CD4-positive, alpha-beta T cell (primary cell): ENCODE measurements at places on chromosomes 1 and 21. TPM values are rescaled to one million over a fixed set of nuclear protein-coding genes. Genes with fewer than 3 reads are reported as not detected.
A peak's percentile ranks its signal among the peaks of the same experiment; 100 is the strongest.

GRCh38 chr1:198604975-198605374 is 33.9 kb upstream of the PTPRC start:
- DNase-seq = no peak
- no peaks in the 10 kb centered on the region for H3K36me3 ChIP-seq
- peaks cover 27% of the 10 kb centered on the region for H3K4me1 ChIP-seq
- no peak overlapping the region for H3K27ac ChIP-seq
- H3K27me3 ChIP-seq = no peaks in the 10 kb centered on the region
- no peak overlapping the region for H3K4me3 ChIP-seq

DNA sequence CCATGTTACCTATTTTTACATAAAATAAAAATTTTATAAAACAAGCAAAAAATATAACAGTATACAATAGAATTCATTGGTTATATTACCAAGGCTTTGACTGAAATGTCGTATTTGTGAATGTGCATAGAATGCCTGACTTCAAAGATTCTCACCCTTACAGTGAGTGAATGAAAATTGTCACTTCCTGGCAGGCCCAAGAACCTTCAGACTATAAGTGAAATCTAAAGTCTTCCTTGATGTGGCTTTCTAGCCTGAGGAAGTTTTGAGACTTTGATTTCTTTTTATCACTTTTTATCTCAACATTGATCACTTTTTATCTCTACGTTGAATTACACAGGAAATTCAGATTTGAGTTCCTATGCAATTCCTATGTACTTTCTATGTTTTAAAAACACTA is 104.7 kb upstream of the KIAA0040 start:
- no peak overlapping the region for H3K27ac ChIP-seq
- H3K36me3 ChIP-seq = no peaks in the 10 kb centered on the region
- no peak overlapping the region for H3K4me3 ChIP-seq
- no peak for DNase-seq
- H3K4me1 ChIP-seq = peaks cover 9% of the 10 kb centered on the region

Gene PGBD5
- not detected for total RNA-seq

DNA sequence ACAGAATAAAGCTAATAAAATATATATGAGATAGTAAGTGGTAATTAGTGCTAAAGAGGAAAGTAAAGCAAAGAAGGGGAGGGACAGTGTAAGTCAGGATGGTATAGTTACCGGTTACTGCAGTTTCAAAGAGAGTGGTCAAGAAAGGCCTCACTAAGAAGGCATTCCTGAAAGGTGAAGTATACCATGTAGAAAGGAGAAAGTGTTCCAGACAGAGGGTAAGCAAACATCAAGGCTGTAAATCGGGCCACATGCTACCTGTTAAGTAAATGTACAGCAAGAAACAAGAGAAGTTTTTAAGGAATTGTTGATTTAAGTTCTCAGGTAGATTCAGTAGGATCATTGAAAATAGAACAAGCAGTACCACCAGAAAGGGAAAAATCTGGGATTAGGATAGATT is 9.7 kb downstream of the DESI2 start:
- H3K27ac ChIP-seq = no peak overlapping the region
- no peaks in the 10 kb centered on the region for H3K27me3 ChIP-seq
- H3K4me3 ChIP-seq = no peak overlapping the region

Gene LAMC1
- total RNA-seq = not detected

- H3K4me3 ChIP-seq = no peak overlapping the region
- no peak for DNase-seq
- H3K36me3 ChIP-seq = no peaks in the 10 kb centered on the region
- no peak overlapping the region for H3K27ac ChIP-seq
- no peaks in the 10 kb centered on the region for H3K4me1 ChIP-seq
Measured at GRCh38 chr1:116278541-116278866, 94.5 kb upstream of the ATP1A1 start.

Gene SYT6
- not detected for total RNA-seq

GRCh38 chr1:229842302-229843255 is 216.5 kb downstream of the URB2 start:
- no peaks in the 10 kb centered on the region for H3K36me3 ChIP-seq
- no peak overlapping the region for H3K27ac ChIP-seq
- no peak overlapping the region for H3K4me3 ChIP-seq
- no peak for DNase-seq
- peaks cover 9% of the 10 kb centered on the region for H3K27me3 ChIP-seq

DNA sequence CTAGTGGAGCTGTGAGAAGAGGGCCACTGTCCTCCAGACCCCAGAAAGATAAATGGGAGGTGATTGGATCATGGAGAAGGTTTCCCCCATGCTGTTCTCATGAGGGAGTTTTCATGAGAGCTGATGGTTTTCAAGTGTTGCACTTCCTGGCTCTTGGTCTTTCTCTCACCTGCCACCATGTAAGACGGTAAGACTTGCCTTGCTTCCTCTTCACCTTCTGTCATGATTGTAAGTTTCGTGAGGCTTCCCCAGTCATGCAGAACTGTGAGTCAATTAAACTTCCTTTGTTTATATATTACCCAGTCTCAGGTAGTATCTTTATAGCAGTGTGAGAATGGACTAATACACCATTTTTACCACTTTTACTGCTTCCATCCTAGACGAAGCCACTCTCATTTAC is 27.6 kb downstream of the GPR88 start:
- no peak for DNase-seq
- H3K4me3 ChIP-seq = no peak overlapping the region
- no peak overlapping the region for H3K27ac ChIP-seq
- no peaks in the 10 kb centered on the region for H3K36me3 ChIP-seq
- no peaks in the 10 kb centered on the region for H3K4me1 ChIP-seq

GRCh38 chr1:97441966-97442365 is 478.9 kb downstream of the DPYD start:
- no peaks in the 10 kb centered on the region for H3K27me3 ChIP-seq
- peaks cover 6% of the 10 kb centered on the region for H3K36me3 ChIP-seq
- H3K4me1 ChIP-seq = no peaks in the 10 kb centered on the region
- H3K27ac ChIP-seq = no peak overlapping the region

DNA sequence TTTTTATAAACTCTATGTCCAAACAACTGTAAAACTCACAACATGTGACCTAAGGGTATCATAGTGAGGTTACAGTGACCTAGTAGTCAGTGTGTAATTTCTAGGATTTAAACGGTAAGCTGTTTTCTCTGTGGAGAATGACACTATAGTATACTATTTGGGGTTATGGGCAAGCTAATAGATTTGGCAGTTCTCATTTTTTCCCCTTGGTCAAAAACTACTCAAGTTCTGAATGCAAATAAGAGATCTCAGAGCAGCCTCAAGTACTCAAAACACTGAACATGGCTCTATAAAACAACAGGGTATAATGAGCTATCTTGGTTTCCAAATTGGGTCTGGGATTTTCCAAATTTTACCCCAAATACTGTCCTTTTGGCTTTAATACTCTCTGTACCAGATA is 88.5 kb upstream of the HMCN1 start:
- no peak for DNase-seq
- no peak overlapping the region for H3K4me3 ChIP-seq
- no peaks in the 10 kb centered on the region for H3K27me3 ChIP-seq
- no peak overlapping the region for H3K27ac ChIP-seq
- H3K36me3 ChIP-seq = no peaks in the 10 kb centered on the region

GRCh38 chr1:45686288-45687013 is at the start of gene GPBP1L1:
Gene GPBP1L1, minus strand, starts transcription at chr1:45686533. Its CDS starts 27,446 bp downstream, at chr1:45659087.
- H3K36me3 ChIP-seq = peaks cover 8% of the 10 kb centered on the region
- peak; percentile 99 for DNase-seq
- H3K27me3 ChIP-seq = no peaks in the 10 kb centered on the region
- peak within 1 kb of the TSS; percentile 97 for H3K27ac ChIP-seq
- peaks cover 44% of the 10 kb centered on the region for H3K4me1 ChIP-seq
- H3K4me3 ChIP-seq = peak within 1 kb of the TSS; percentile 95

Gene UTS2
- total RNA-seq = not detected

Gene WDR64
- total RNA-seq = 0.67 TPM

DNA sequence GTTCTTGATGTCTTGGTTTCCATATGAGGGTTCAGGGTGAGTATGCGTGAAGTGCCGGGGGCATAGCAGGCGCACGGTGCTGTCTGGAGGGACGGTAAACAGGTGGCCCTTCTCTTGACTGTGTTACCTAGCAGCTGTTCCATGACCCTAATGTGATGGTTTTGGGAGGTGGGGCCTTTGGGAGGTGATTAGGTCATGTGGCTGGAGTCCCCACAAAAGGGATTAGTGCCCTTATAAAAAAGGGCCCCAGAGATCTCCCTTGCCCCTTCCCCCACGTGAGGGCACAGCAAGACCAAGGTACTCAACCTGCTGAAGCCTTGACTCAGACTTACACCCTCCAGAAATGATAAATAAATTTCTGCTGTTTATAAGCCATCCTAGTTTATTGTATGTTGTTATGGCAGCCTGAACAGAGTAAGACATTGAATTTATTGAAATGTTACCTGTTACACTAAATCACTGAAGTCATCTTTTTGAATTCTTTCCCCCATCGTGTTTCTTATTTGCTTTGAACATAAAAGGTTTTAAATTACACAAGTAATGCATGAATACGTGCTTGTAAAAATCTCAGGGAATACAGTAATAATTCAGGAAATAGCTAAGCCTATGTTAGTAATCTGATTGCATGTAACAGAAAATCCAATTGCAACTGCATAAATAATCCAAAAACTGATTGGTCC is 15.6 kb downstream of the TRAPPC10 start:
- H3K36me3 ChIP-seq = peaks cover 20% of the 10 kb centered on the region
- H3K27me3 ChIP-seq = no peaks in the 10 kb centered on the region
- DNase-seq = no peak

- H3K27ac ChIP-seq = no peak overlapping the region
- peaks cover 13% of the 10 kb centered on the region for H3K27me3 ChIP-seq
- H3K4me3 ChIP-seq = no peak overlapping the region
- no peaks in the 10 kb centered on the region for H3K36me3 ChIP-seq
Measured at GRCh38 chr1:36707221-36707620, 224.5 kb upstream of the CSF3R start.

Gene FMN2
- total RNA-seq = not detected

- no peak overlapping the region for H3K4me3 ChIP-seq
- no peaks in the 10 kb centered on the region for H3K36me3 ChIP-seq
- no peak for DNase-seq
Measured at GRCh38 chr1:70874818-70875217, 172.8 kb downstream of the PTGER3 start.

Gene KCNQ4
- total RNA-seq = 0.25 TPM

GRCh38 chr1:63635681-63636080 is 42.5 kb downstream of the PGM1 start:
- H3K4me1 ChIP-seq = no peaks in the 10 kb centered on the region
- H3K4me3 ChIP-seq = no peak overlapping the region
- no peak for DNase-seq
- peaks cover 56% of the 10 kb centered on the region for H3K36me3 ChIP-seq
- no peak overlapping the region for H3K27ac ChIP-seq

Gene SPRR2E
- not detected for total RNA-seq

Gene C4BPA
- total RNA-seq = not detected

DNA sequence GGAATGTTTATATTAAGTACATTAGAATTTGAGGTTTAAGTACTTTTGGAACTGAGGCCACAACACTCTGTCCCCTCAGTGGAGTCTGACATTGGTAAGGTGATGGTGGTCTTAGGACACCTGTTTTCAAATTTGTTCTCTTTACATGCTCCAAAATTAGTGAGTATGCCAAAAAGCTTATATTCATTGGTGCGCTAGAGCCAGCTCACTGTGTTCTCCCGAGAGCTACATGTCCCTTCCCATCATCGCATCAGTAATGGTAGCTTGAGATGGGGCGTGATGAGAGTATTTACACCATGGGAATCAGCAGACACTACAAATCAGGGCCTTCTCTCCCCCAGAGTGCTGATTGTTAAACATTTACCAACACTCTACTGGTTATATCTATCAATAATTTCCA is 19.5 kb downstream of the ETS2 start:
- no peak overlapping the region for H3K4me3 ChIP-seq
- DNase-seq = no peak
- no peak overlapping the region for H3K27ac ChIP-seq
- H3K4me1 ChIP-seq = no peaks in the 10 kb centered on the region
- H3K27me3 ChIP-seq = no peaks in the 10 kb centered on the region

Gene FCRLB
- not detected for total RNA-seq

DNA sequence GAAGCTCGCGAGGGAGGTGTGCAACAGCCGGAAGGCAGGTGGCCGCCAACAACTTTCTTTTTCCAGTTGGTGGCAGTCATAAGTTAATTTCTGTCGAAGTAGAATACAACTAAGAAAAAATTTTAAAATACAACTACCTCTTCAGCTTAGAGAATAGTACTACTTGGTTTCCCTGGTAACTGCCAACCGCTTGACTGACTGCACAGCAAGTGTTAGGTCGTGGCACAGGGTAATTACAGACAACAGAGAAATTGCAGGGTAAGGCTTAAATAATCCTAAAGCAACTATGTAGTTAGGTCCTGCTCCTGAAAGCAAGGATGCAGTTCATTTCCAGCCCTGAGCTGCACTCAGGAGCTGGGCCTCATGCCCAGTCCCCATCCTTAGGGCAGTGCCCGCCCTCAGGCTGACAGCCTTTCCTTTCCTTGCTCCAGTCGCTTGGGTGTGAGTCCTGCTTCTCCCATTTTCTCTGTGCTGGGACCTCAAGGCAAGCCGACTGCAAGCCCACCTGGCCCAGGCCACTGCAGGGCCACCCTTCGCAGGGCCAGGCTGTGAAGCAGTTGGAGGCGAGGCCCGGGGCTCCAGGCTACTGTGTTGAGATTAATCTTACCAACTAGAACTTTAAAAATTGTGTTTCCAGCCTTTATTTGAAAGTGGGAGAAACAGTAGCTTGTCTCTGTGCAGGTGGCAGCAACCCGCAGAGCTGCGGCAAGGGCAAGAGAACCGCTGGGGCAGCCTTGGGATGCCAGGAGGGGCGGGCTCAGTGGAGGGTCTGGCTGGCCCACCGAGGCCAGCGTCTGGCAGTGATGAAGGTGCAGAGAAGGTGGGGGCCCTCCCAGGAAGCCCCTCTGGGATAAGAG is 148.3 kb downstream of the PCBP3 start:
- H3K4me3 ChIP-seq = no peak overlapping the region
- H3K27ac ChIP-seq = no peak overlapping the region
- no peaks in the 10 kb centered on the region for H3K27me3 ChIP-seq
- no peaks in the 10 kb centered on the region for H3K36me3 ChIP-seq
- no peaks in the 10 kb centered on the region for H3K4me1 ChIP-seq

- no peaks in the 10 kb centered on the region for H3K4me1 ChIP-seq
- DNase-seq = no peak
- no peak overlapping the region for H3K4me3 ChIP-seq
- H3K27ac ChIP-seq = no peak overlapping the region
- no peaks in the 10 kb centered on the region for H3K27me3 ChIP-seq
Measured at GRCh38 chr21:45858180-45858579, 123.4 kb upstream of the COL6A1 start.

- H3K4me1 ChIP-seq = no peaks in the 10 kb centered on the region
- H3K27ac ChIP-seq = no peak overlapping the region
- H3K27me3 ChIP-seq = no peaks in the 10 kb centered on the region
- no peak overlapping the region for H3K4me3 ChIP-seq
- no peak for DNase-seq
Measured at GRCh38 chr1:50699795-50700194, 260.3 kb downstream of the FAF1 start.

DNA sequence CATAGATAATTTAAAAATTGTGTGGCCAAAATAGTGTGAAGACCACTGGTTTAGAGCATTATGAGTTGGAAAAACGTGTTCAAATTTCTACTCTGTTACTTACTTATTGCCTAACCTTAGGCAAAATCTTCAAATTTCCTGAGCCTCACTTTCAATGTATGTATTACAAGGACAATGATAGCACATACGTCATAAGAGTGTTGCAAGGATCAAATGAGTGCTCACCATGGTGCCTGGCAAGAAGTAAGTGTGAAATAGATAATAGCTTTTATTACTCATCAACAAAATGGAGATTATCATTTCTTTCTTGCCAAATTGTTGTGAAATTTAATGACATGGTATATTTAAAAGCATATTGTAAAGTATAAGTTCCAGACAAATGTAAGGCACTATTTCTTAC is 57.2 kb downstream of the FH start:
- no peaks in the 10 kb centered on the region for H3K36me3 ChIP-seq
- H3K4me3 ChIP-seq = no peak overlapping the region
- DNase-seq = no peak
- no peaks in the 10 kb centered on the region for H3K4me1 ChIP-seq
